A673 (cell line): ENCODE measurements at places on chromosomes 1 and 21. TPM values are rescaled to one million over a fixed set of nuclear protein-coding genes. Genes with fewer than 3 reads are reported as not detected.

Gene KRTAP13-2
- total RNA-seq: not detected in 2 replicates

Gene OR2L3
- total RNA-seq: not detected in 2 replicates

Gene PGD
- 423 and 451 TPM in 2 replicates for total RNA-seq

Gene SLC22A15
- 0.39 and 0.52 TPM in 2 replicates for total RNA-seq

Gene MYBPHL
- not detected in 2 replicates for total RNA-seq

DNA sequence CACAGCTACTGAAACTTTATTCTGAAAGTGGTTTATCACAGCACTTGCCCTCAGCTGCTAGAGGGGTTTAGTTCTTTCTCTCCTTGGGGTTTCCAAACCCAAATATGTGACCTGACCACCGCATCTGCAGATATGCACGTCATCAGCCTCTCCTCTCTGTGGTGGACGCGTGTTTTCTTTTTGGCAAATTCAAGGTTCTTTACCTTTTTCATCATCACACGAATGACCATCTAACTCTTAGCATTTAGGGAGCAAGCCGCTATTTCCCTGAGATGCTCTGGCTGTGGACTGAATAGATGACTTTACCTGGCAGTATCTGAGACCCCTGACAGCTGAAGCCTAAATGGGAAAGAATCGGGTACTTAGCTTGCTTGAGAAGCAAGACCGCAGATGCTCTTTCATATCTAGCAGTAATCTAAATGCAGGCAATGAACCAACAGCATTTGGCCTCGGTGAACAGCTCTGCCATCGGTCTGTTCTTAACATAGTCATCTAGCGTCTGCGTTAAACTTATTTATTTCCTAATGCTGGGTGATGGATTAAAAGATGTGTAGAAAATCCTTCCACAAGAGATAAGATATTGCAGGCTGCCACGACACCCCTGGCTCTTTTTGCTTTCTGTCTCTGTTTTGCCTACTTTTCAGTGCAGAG, 463.4 kb downstream of the CAMTA1 start:
- H3K4me1 ChIP-seq: no peaks in the 10 kb centered on the region
- no peak overlapping the region for H3K27ac ChIP-seq
- H3K27me3 ChIP-seq: no peaks in the 10 kb centered on the region
- H3K36me3 ChIP-seq: no peaks in the 10 kb centered on the region
- H3K4me3 ChIP-seq: no peak overlapping the region
- no peak for DNase-seq

- no peak overlapping the region for H3K4me3 ChIP-seq
- H3K4me1 ChIP-seq: no peaks in the 10 kb centered on the region
- H3K36me3 ChIP-seq: no peaks in the 10 kb centered on the region
- H3K27me3 ChIP-seq: peaks cover 73% of the 10 kb centered on the region
- DNase-seq: no peak
Observed at GRCh38 chr21:37753122-37753599, 163.1 kb downstream of the KCNJ6 start.

DNA sequence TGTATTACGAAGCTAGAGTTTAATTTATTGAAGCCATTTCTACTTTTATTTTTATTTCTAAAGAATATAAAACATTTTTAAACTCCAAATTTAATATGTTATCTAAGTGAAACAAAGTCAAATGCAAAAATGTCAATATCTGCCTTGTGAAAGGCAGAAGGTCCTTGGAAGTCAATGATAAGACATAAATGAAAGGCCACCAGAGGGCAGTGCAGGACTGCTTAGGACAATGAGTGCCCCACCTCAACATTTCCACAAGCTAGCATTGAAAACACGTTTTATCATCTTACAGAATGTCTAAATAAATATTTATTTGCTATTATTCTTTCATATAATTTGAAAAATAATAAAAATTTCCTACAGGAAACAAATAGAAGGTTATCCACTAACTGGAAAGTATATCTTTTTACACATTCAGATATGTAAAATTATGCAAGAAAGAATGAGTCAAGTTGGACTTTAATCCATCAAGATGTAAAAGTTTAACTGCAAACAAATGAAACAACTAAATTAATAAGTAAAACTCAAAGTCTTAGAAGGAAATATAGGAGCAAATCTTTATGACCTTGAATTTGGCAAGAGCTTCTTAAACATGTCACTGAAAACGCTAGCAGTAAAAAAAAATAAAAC, 140.1 kb upstream of the FMN2 start:
- no peak overlapping the region for H3K4me3 ChIP-seq
- no peaks in the 10 kb centered on the region for H3K36me3 ChIP-seq
- no peak overlapping the region for H3K27ac ChIP-seq
- peak; percentile 45 for DNase-seq
- no peaks in the 10 kb centered on the region for H3K4me1 ChIP-seq
- no peaks in the 10 kb centered on the region for H3K27me3 ChIP-seq

DNA sequence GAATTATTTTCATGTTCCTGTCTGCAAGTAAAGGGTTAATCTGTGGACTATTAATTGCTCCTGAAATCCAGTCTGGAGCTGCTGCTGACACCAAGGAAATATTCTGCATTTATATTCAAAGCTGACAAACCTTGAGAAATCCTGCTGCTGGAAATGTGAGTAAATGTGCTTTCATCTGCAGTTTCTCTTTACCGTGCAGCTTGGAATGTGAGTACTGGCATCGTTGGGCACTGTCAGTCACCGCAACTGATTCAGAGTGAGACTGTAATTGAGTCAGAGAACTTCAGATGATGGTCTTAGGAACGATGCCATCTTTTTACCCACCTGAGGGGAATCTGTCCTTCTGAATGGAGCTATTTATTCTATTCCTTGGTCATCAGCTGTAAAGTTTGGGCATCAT, 420.6 kb downstream of the SIPA1L2 start:
- no peaks in the 10 kb centered on the region for H3K27me3 ChIP-seq
- DNase-seq: no peak
- no peak overlapping the region for H3K4me3 ChIP-seq
- H3K4me1 ChIP-seq: no peaks in the 10 kb centered on the region
- no peak overlapping the region for H3K27ac ChIP-seq
- H3K36me3 ChIP-seq: no peaks in the 10 kb centered on the region

GRCh38 chr1:47948126-47948525, 49.1 kb downstream of the TRABD2B start:
- H3K27me3 ChIP-seq: peaks cover 25% of the 10 kb centered on the region
- H3K36me3 ChIP-seq: no peaks in the 10 kb centered on the region
- no peaks in the 10 kb centered on the region for H3K4me1 ChIP-seq
- peak; percentile 12 for DNase-seq

DNA sequence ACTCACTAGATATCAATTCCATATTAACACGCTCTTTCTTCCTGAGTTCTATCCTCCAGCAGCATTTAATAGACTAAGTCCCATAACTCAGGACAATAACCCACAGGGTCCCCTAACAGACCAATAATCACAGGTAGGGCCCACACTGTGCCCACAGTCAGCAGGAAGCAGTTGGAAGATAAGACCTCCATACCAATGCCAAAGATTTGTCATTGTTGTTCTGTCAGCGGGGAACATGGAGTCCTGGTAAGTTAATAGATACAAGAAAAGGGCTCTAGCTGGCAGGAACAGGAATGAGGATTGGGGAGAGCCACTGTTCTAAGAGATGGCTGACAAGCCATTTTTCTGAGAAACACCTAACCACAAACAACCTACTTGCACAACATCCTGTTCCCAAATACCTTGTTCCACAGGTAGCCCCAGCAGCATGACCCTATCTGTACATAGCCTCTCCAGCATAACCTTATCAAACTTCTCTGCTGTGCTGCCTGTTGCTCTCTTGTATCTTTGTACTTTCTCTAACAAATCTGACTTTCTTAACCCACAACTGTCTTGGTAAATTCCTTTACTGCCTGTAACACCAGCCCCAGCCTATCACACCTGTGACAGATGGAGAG, 142.0 kb upstream of the KCNJ15 start:
- no peaks in the 10 kb centered on the region for H3K4me1 ChIP-seq
- H3K27me3 ChIP-seq: no peaks in the 10 kb centered on the region

DNA sequence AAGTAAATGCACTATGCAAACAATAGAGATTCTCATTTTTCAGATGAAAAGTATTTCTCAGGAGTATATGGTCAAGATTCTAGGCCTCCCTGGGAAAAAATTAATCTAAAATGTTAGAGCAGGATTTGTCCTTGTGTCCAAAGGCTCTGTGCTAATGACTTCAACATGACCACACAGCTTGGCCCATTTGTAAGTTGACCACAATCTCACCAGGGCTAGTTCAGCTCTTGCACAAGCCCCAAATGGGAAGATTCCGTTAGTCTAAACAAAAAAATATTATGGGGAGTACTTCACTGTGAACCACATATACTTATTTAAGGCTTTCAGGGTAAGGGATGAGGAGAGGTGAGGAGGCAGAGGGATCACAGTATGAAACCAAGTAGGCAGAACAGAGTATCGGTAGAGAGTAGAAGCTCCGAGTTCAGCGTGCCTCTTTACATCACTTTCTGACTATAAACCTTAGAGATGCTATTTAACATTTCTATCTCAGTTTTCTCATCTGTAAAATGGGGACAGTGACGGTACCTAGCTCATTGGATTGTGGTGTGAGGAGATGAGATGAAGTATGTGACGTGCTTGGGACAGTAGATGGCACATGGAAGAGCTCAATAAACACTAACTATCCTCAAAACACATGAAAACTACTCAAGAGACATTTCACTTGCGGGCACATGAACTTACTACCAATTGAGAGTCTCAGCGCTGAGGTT, 37.8 kb upstream of the CTTNBP2NL start:
- no peaks in the 10 kb centered on the region for H3K4me1 ChIP-seq
- no peaks in the 10 kb centered on the region for H3K36me3 ChIP-seq
- no peak for DNase-seq
- peaks cover 28% of the 10 kb centered on the region for H3K27me3 ChIP-seq
- H3K27ac ChIP-seq: no peak overlapping the region

- no peak overlapping the region for H3K27ac ChIP-seq
- H3K4me1 ChIP-seq: no peaks in the 10 kb centered on the region
- no peaks in the 10 kb centered on the region for H3K27me3 ChIP-seq
- DNase-seq: no peak
- H3K4me3 ChIP-seq: no peak overlapping the region
Observed at GRCh38 chr1:93419344-93419743, 28.6 kb upstream of the FNBP1L start.

DNA sequence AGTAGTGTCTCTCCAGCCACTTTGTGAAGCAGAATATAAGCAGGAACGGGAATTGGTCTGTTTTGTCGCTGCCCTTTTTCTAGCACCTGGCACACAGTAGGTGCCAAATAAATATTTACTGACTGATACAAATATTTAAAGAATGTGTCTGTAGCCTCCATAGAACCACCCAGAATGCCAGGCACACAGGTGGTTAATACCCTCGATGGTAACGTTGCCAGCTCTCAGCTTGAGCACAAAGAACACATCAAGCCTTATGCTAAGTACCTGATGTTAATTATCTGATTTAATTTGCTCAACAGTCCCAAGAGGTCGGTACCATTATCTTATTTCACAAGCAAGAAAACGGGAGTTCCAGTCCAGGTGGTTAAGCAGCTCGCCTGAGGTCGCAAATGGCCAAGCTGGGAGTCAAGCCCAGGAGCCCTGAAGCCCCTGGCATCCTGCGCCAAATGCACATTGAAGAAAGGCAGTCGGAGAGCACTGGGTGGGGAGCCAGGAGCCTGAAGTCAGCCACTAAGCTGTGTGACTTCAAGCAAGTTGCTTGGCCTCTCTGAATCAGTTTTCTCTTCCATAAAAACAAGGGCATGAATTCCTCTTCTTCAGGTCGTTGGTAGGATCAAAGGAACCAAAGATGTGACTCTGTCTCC, 26.4 kb downstream of the HSPG2 start:
- H3K27me3 ChIP-seq: no peaks in the 10 kb centered on the region
- no peak overlapping the region for H3K27ac ChIP-seq
- no peaks in the 10 kb centered on the region for H3K4me1 ChIP-seq
- H3K4me3 ChIP-seq: no peak overlapping the region
- H3K36me3 ChIP-seq: no peaks in the 10 kb centered on the region

DNA sequence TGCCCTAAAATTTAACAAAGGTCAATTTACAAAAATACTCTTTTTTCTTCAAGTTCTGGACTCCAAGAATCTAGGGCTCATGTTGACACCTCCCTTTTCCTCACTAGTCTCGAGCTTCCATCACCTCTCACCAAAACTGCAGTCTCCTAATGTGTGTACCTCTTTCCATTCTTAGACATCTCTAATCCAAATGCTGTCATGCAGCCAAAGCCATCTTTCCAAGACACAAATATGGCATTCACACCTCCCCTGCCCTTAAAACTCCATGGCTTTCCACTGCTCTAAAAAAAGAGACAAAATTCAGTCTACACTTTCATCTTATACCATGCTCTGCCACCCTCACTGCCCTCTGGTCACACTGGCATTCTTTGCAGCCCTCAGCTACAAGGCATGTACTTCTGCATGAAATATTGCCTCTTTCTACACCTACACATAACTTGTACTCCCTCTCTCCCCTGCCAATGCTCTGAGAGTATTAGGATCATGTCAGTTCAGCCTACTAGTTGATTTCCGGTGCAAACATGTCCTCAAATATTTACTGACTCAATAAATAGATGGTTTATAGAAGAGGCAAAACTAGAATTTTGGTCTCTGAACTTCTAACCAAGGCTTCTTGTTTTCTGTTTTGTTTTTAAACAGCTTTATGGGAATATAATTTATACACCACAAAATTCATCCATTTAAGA, 26.9 kb downstream of the ADSS2 start:
- no peaks in the 10 kb centered on the region for H3K4me1 ChIP-seq
- H3K27me3 ChIP-seq: no peaks in the 10 kb centered on the region
- H3K27ac ChIP-seq: no peak overlapping the region
- DNase-seq: no peak
- no peak overlapping the region for H3K4me3 ChIP-seq

DNA sequence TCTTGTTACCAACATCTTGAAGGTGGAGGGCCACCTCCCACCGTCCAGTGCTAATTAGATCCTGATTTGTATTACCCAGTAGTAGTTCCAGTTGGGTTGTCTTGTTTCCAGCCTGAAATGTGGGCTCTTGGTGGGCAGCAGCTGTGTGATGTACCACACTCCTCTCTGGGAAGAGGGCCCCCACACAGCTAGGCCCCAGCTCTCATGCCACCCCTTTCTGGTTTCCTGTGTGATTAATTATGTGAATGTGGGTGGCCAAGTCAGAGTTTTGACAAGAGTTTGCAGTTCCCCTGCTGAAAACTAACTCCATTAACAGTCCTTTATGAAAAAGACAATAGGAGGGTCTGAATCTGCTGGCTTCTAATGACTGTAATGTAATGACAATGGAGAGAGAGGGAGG, 3.8 kb downstream of the HMGB4 start:
- no peaks in the 10 kb centered on the region for H3K36me3 ChIP-seq
- DNase-seq: no peak
- no peak overlapping the region for H3K27ac ChIP-seq
- no peak overlapping the region for H3K4me3 ChIP-seq
- H3K4me1 ChIP-seq: peaks cover 4% of the 10 kb centered on the region

GRCh38 chr21:35940074-35940927, 120.0 kb downstream of the SETD4 start:
- H3K27ac ChIP-seq: no peak overlapping the region
- H3K4me1 ChIP-seq: no peaks in the 10 kb centered on the region
- no peaks in the 10 kb centered on the region for H3K27me3 ChIP-seq
- DNase-seq: peak; percentile 81
- no peak overlapping the region for H3K4me3 ChIP-seq

DNA sequence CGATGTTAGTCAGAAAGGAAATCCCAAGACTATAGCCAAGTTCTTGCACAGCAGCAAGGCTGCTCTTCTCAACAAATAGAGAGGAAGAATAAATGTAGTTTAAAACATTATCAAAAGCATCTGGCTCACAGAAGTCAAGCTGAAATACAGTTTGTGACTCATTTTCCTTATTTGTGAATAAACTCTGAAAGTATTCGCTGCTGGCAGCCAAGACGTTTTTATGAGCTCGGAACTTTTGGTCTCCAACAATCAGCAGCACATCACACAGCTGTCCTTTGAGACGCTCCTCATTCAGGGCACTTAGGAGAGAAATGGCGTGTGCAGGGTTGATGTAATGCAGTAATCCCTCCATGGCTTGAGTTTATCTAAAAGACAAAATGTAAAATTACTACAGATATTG, 16.4 kb downstream of the ZBTB21 start:
- H3K27me3 ChIP-seq: no peaks in the 10 kb centered on the region
- H3K27ac ChIP-seq: no peak overlapping the region
- no peak for DNase-seq
- peaks cover 46% of the 10 kb centered on the region for H3K36me3 ChIP-seq
